Breast epithelium (tissue), 4 donors: ENCODE measurements at places on chromosomes 2 and 18. TPM values are rescaled to one million over a fixed set of nuclear protein-coding genes. Genes with fewer than 3 reads are reported as not detected.

The PRKAG3 gene
- total RNA-seq, result not detected

The MZT2B gene
- 97.3 TPM for total RNA-seq

The TMEM178A gene
- 3.6 TPM for total RNA-seq

DNA sequence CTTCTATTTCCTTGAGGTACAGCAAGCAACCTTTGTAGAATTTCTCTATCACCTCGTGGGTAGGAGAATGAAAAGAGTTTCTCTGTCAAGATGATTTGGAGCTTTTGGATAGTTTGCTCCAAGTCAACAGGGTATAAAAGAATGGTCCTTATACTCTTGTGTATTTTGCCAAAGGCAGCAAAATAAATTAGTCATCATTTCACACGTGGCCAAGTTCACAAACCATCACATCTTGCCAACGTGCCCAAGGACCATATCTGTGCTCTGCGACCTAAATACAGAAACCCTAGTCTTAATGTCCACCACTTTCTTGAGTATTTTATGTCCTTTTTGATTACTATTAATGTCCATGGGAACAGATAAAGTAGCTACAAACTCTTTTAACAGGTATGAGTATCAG is 262.9 kb downstream of the AFF3 start:
- DNase-seq, result no peak

- no peak for DNase-seq
Measured at GRCh38 chr2:145592361-145592760, 1072.4 kb upstream of the ZEB2 start.

DNA sequence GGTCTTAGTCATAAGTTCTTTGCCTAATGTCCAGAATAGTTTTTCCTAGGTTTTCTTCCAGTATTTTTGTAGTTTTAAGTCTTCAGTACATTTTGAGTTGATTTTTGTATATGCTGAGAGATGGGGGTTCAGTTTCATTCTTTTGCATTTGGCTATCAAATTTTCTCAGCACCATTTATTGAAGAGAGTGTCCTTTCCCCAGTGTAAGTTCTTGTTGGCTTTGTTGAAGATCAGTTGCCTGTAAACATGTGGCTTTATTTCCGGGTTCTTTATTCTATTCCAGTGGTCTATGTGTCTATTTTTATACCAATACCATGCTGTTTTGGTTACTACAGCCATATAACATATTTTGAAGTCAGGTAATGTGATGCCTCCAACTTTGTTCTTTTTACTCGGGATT is 87.5 kb upstream of the MYCN start:
- no peak for DNase-seq

The MYO1B gene
- total RNA-seq, result 73.9 TPM

The CRYBA2 gene
- not detected for total RNA-seq

- peak; percentile 52 for DNase-seq
Measured at GRCh38 chr2:234496055-234496834, 636 bp downstream of the ARL4C start.

- DNase-seq, result no peak
Measured at GRCh38 chr2:96153291-96153713, 8.1 kb upstream of the DUSP2 start.

DNA sequence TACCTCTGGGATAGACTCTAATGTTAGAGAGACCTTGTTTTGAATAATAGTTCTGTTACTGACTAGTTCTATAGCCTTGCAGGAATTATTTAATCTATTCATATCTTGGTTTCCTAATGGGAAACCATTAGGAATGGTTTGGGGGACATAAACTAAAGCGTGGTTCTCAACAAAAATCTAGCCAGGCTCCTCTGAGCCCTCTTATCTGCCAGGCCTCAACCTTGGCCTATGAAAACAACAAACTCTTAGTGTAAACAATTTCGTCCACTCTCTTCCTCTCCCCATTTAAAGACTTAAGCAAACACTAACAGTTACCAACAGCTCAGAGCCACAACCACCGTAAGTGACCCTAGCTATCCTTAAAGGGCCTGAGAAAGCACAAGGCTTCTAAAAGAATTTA is 10.6 kb upstream of the NBAS start:
- DNase-seq, result no peak

The ACTG2 gene
- 54.6 TPM for total RNA-seq

DNA sequence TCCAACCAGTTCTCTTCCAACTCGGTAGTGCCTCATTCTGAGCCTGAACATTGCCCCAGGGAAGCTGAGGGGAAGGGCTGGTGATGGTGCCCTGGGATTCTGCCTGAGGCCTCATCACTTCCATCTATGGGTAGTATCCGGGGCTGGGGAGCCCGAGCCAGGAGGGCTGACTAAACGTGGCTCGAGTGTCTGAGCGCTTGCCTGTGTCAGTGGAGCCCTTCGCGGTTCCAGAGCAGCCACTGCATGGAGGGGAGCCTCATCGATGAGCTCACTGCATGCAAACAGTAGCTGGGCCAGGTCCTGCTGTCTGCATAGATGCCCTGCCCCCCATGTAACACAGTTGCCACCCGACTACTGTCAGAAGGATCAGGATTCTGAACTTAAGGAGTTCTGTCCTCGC is 129.3 kb downstream of the GLI2 start:
- DNase-seq, result no peak

DNA sequence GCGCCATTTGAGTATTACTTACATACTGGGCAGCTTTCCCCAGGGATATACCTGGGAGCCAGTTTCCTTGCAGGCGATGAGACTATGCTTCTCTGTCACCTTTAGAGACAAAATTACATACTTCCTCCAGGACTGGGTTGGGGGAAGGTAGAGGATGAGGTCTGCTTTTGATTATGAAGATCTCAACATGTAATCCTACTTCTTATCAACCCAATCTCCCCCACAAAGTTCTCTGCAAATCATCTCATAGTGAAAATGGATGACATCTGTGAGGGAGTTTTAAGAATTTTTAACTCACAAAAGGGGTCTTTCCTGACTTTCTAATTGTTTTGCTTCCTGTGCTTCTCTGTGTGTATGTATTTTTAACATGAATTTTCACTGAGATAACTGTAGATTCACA is 81.9 kb downstream of the TMEM131 start:
- DNase-seq, result no peak

DNA sequence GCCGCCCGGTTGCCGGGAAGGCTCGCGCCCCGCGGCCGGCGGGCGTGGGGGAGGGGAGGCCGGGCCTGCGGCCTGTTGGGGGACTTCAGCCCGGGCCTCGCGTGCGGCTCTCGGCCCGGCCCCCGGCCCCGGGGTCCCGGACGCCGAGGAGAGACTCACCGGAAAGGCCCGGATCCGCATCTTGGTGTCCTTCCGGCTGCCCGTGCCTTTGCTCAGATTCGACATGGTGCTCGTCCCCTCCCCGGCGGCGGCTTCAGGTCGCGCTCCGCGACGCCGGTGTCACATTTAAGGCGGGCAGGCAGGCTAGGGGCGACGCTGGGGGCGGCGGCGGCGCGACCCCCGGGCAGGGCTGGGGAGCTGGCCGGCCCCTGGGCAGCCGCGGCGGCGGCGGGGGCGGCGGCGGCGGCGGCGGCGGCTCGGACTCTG is 365 bp downstream of the CUL3 start:
- no peak for DNase-seq

GRCh38 chr18:37408676-37409265 is 156.8 kb downstream of the CELF4 start:
- no peak for DNase-seq

The PROC gene
- total RNA-seq, result not detected
